ENCODE measurements at places on chromosomes 12 and 14.

GRCh38 chr12:115296613-115297198 is 612.7 kb upstream of the TBX3 start:
- no peak for DNase-seq

DNA sequence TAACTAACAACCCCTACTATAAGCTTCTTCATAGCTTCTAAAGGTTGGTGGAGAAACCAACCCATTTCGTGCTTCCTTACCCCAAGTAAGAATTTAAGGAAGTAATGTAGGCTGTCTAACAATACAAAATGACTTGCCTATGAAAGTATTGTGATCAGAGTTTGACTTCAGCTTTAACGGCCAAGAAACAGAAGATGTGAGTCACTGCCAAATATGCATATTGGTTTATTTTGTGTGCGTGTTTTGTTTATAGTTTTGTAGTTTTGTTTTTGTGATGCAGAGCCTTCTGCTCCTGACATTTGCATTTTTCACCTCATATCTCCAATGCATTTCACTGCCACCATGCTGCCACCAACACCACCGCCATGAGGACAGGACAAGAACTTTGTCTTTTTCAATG is 146.0 kb downstream of the FBXL14 start:
- no peak for DNase-seq

- peak; percentile 31 for DNase-seq
Measured at GRCh38 chr12:89863493-89863938, 154.9 kb upstream of the ATP2B1 start.

- no peak for DNase-seq
Measured at GRCh38 chr14:26993556-26993955, 395.7 kb upstream of the NOVA1 start.

GRCh38 chr14:101031186-101031585 is 127.7 kb upstream of the RTL1 start:
- DNase-seq, result no peak
